ENCODE measurements at places on chromosomes 1 and 21.

- ATAC-seq, result no peak
Measured at GRCh38 chr1:41894101-41894807, 24.5 kb downstream of the HIVEP3 start.

DNA sequence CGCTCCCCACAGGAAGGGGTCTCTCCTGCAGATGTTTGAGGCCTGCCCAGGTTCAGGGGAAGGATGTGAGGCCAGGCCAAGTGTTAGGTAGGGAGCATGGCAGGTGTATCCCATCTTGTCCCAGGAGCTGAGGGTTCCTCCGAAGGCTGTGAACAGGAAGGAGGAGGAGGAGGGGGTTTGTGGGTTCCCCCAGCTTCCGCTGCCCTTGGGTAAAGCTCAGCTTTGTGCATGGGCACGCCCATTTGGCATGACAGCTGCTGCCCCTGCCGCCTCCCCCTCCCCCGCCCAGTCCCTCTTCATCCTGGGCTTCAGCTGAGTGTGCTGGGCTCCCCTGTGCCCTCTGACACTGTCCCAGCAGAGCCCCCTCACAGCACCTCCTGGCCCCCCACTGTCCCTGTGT is 25.5 kb downstream of the TNFRSF8 start:
- ATAC-seq, result no peak

- ATAC-seq, result peak; percentile 22
Measured at GRCh38 chr1:235327559-235328270, at the start of gene ARID4B. Gene ARID4B (minus strand): TSS chr1:235328179. CDS start chr1:235326919, 1,260 bp downstream.

DNA sequence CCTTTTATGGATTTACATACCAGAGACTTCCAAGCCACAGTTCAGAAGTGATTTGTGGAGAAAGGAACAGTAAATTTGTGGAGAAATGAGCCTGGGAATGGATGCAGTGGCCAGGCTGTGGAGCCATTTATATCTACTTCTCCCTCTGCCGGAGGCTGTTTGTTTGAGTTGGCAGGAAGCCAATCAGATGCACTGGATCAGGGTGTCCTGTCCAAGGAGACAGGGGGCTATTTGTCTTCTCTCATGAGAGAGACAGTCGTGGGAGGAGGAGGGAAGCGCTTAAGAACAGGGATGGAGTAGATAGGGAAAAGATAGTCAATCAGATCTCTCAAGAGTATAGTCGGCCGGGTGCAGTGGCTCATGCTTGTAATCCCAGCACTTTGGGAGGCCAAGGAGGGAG is 2.8 kb upstream of the HAPLN2 start:
- peak; percentile 65 for ATAC-seq

DNA sequence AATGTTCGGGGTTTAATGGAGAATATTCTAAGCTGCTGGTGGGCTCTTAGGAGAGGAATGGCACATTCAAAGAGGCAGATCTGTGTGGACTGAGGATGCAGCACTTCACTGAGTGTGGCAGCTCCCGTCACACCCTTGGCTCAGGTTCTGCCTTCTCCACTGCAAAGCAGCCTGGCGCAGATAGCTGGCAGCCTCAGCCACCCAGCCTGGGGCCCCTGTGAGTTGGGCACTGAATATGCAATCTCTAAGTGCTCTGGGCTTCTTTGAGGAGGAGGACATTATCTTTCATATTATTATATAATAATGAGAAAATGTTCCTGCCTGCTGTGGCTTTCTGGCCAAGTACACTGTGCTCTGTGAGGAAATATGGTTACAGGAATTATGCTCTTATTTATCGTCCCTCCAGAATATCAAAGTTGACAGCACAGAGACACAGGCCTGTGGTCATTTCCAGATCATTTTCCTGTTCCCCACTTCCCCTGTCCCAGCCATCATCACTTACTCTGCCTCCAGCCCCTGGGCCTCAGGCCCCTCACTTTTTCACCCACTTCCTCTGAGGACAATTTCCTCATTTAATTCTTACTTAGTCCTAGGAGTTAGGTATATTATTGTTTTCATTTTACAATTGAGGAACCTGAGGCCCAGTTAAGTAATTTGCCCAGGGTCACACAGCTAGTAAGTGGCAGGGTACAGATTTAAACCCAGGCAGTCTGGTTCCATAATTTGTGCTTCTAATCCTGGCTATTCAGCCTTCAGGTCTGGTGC is 53.6 kb downstream of the MAB21L3 start:
- peak; percentile 35 for ATAC-seq

GRCh38 chr21:46215436-46216131 is 13.0 kb downstream of the LSS start:
- ATAC-seq, result no peak

DNA sequence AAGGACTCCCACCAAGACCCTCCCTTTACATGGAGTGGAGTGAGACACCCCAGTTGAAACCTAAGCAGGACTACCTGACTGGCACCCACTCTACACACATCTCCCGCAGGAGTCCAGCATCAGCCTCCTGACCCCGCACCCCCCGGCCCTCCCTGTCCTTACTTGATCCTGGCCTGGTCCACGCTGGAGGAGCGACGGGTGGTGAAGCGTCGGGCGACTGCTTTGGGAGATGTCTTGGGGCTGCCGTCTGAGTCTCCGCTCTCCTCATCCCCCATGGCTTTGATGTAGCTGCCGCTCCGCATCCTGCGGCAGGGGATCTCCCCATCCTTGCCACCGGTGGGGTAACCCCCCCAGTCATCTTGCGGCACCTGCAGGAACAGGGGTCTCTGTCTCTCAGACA is 29.5 kb downstream of the DLGAP3 start:
- ATAC-seq, result no peak

DNA sequence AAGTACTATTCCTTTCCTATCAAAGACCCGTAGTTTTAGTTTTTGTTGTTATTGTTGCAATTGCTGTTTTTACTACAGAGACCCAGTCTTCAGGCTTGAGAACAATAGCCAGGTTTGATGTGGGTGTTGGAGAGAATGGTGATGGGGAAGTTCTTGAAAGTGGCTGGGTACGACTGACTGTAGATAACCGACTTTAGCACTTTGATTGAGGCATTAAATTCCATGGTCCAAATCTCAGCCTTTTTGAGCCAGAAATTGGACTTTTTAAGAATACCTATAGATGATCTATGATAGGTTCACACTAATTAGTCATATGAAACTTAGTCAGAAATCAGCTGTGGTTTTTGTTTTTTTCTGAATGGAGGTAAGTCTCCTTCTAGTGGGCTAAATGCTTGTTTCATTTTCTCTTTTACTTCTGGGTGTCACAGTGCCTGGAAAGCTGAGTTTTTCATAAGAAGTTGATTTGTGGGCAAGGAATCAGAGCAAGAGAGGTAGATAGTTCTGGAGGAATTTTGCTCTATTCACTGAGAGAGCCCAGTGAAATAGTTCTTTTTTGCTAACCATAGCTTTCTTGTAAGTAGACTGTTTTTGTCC is 2.8 kb downstream of the PPIH start:
- no peak for ATAC-seq

DNA sequence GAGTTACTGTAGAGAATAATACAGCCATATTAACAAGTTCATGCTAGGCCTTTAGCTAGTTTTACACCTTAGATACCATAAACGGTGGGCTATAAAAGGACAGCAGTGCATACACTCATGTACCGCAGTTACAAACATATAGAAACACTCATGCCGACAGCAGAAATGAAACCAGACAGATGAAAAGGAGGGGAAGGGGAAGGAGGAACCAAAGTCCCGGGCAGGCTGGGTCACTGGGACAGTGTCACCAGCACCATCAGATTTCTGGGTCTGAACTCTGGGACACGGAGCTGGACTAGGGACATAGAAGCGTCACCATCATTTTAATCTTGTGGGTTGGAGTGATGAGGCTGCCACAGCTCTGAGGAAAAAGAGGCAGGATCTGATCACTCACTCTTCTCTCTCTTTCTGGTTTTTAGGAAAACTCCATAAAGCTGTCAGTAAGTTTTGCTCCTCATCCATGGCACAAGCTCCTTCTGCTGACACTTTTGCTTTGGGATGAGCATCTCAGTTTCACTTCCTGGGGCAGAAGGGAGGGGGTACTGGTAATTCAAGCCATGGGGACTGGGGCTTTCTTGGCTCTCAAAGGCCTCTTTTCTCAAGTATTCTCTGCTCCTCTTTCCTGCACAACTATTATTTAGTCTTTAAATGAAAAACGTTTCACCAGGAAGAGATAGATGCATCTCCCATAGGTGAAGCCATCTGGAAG is 7.8 kb upstream of the ZNF691 start:
- ATAC-seq, result no peak

- ATAC-seq, result peak; percentile 70
Measured at GRCh38 chr1:234564035-234565029, 45.6 kb downstream of the IRF2BP2 start.

- ATAC-seq, result no peak
Measured at GRCh38 chr1:29648026-29648425, 411.7 kb downstream of the PTPRU start.

GRCh38 chr1:12475530-12475934 is 142.5 kb downstream of the DHRS3 start:
- ATAC-seq, result no peak

DNA sequence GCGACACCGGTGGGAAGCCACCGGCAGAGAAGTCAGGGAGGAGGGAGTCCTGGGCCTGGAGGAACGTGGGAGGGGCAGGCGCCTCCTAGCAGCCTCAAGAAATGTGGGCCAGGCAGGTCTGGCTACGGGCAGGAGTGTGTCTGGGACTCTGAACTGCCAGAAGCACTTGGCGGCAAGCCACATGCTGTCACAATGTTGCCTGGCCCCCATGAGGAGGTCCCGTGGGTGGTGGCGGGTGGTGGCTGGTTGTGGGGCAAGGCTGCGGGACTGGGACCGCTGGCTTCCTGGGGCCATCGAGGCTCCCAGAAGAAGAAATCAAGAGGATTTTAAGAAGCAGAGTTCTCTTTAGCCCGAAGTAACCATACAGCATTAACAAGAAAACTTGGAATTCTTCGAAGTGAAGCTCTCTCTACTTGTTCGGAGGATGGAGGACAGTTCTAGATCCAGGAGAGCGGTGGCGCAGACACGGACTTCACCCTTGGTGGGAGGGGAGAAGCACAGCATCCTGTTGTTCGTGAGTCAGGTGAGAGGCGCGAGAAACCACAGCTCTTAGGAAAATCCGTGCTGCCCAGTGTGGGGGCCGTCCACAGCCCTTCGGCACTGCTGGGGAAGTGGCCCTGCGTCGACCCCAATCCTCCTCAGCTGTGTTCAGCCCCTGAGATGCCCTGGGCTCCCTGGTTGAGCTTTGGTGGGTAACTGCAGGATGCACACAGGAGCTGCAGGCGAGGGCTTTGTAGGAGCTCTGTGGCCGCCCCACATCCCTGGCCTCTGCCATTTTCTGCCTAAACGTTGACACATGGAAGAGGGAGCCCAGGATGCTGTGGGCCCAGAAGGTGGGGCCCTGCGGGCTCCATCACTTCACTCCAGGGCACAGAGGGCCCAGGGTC is 12.4 kb downstream of the SKI start:
- peak; percentile 56 for ATAC-seq

GRCh38 chr1:77831566-77831965 is 52.1 kb downstream of the MIGA1 start:
- ATAC-seq, result no peak

GRCh38 chr1:173869021-173869359 is 810 bp downstream of the ZBTB37 start:
- no peak for ATAC-seq

DNA sequence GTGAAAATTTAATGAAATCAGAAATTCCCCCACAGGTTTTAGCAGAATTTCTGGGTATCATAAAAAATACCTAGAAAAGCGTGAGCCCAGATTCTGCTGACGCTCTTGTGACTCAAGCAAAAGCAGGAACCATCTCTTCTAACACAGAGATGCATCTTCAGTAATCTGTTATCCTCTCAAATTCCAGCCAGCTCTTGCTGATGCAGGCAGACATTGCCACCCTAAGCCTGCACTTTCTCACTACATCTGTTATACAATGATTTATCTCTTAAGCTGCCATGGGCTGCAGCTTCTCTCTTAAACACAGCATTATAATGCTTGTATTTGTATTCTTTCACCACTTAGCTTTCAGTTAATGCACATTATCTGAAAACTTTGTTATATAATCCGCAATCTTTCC is 113.0 kb upstream of the RGS1 start:
- no peak for ATAC-seq

- no peak for ATAC-seq
Measured at GRCh38 chr1:200909757-200910239, 15.1 kb downstream of the INAVA start.

DNA sequence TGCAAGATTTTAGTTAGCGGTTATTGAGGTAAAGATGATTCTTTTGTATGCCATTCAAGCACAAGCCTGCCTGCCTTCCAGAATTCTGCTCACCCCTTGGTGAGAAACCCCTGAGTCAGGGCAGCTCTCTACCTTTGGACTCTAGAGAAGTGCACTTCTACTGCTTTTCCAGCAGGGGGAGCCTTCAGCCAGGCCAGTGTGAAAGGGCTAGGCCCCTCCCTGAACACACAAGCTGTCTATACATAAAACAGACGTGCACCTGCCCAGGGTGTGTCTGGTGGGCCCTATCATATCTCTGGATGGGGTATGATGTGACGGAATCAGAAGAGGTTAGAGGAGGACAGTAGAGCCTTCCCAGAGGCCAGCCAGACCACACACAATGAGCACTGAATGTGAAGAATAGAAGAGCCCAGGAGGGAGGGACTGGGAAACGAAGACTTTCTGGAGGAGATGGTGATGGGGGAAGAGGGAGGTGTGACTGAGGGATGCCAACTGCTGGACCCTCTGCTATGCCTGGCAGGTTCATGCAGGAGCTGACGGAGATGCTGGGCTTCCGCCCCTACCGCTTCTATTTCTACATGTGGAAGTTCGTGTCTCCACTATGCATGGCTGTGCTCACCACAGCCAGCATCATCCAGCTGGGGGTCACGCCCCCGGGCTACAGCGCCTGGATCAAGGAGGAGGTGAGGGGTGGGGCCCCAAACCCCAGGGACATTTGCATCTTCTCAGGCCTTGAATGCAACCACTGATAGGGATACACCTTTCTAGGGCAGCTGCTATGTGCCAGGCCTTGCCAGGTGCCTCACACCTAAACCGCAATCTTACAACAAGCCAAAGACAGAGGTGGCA is 13.0 kb upstream of the KCNC4 start:
- ATAC-seq, result peak; percentile 56

DNA sequence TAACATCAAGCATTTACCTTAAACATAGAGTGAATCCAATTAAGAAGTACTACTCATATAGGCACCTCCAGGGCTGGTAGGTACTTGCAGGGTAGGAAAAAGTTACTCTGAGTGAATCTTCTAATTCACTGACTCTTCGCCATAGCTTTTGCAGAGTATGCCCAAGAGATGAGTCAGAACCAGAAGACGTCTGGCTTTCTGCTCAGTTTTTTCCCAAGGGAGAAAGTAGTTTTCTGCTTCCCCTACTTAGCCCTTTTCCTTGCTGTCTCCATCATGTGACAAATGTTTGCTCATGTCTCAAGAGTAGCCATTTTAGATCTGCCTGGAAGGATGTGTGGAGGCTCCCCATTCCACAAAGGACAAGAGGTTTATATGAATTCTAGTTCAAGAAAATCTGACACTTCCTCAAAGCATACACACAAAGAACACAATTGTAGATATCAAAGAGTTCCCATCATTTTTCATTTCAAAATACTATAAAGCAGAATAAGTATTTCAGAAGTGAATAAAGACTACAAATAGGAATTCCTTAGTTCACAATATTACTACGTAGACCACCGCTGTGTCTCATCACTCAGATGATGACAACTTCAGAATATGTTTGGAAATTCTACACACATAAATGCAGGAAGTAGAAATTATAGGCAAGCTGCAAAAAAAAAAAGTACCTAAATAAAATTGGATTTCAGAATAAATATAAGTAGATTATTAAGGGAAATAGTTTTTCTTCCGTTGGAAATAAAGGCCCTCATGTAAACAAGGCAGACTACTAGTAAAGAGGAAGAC is 98.5 kb downstream of the ASH1L start:
- peak; percentile 39 for ATAC-seq
